ENCODE measurements at places on chromosomes 5 and 9.

GRCh38 chr9:109276469-109277440 lies 44.1 kb downstream of the EPB41L4B start:
- DNase-seq = no peak

GRCh38 chr5:72063219-72063819 lies 44.0 kb upstream of the MAP1B start:
- DNase-seq = no peak

GRCh38 chr9:127050152-127050551 lies 72.3 kb downstream of the ANGPTL2 start:
- DNase-seq = no peak

DNA sequence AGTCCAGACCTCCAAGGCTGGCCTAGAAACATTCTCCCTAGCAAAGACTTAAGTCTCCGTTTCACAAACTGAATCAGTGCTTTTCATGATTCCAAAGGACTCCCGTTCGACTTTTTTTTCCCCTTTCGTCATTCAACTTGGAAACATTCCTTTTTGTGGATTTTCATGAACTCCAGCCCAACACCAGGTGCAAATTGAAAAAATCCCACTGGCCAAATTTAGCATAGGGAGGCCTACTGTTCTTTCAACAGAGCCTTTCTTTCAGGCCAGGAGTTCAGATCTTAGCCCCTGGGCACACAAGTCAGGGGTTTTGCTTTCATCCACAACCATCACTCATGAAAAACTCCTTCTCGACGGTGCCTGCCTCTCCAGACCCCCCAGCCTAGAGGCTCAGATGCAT lies 285.3 kb downstream of the PIK3R1 start:
- DNase-seq = no peak

GRCh38 chr5:80234116-80234948 lies 21.5 kb downstream of the SERINC5 start:
- DNase-seq = no peak

Measured in T-helper 1 cell (primary cell).